ENCODE measurements at places on chromosomes 6 and 20.

- no peak for DNase-seq
- no peak overlapping the region for H3K27ac ChIP-seq
- no peak overlapping the region for H3K4me3 ChIP-seq
- no peaks in the 10 kb centered on the region for H3K27me3 ChIP-seq
- no peaks in the 10 kb centered on the region for H3K36me3 ChIP-seq
Measured at GRCh38 chr20:61830241-61830930, 235.3 kb downstream of the TAF4 start.

GRCh38 chr6:89471287-89471867, 38.4 kb downstream of the ANKRD6 start:
- H3K27ac ChIP-seq: no peak overlapping the region
- DNase-seq: no peak
- H3K36me3 ChIP-seq: no peaks in the 10 kb centered on the region
- H3K27me3 ChIP-seq: no peaks in the 10 kb centered on the region
- no peaks in the 10 kb centered on the region for H3K4me1 ChIP-seq

DNA sequence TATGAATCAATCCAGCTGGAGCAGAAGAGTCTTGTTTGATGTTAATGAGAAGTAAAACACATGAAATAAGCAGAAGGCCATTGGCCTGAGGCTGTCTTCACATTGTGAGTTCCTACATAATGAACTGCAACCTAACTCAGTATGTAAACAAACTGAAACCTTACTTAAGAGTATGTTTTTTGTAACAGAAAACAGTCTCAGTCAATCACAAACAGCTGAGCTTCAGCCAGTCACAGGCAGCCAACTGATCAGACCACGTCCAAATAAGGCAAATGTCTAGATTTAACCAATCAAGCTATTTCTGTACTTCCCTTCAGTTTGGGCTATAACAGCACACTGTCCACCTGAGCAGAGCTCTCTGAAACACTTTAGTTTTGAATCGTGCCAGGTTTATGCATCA, 234.7 kb downstream of the TRDN start:
- H3K4me3 ChIP-seq: no peak overlapping the region
- no peaks in the 10 kb centered on the region for H3K36me3 ChIP-seq
- no peak overlapping the region for H3K27ac ChIP-seq
- H3K27me3 ChIP-seq: no peaks in the 10 kb centered on the region
- no peaks in the 10 kb centered on the region for H3K4me1 ChIP-seq

DNA sequence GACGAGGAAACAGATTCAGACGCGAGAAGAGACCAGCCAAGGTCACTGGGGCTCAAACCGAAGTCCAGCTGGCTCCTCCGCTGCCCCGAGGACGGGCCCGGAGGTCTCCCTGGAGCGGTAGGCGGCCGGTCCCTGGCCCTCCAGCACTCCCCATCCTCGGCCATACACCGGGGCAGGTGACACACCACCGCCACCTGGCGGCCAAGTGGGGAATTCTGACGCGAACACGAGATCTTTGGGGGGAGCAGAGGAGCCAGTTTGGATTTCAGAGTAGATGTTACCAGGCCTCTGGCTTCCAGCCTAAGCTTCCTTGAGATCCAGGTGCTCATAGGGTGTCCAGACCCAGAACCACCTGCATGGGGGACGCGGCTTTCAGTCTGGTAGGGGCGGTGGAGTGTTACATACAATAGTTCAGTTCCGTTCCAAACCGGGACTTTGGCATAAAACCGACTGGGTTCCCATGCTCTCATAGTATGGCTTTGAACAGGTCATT, 16.1 kb downstream of the BPIFB1 start:
- H3K4me3 ChIP-seq: no peak overlapping the region
- no peaks in the 10 kb centered on the region for H3K4me1 ChIP-seq
- no peaks in the 10 kb centered on the region for H3K36me3 ChIP-seq
- peaks cover 6% of the 10 kb centered on the region for H3K27me3 ChIP-seq

- DNase-seq: no peak
- peaks cover 5% of the 10 kb centered on the region for H3K4me1 ChIP-seq
- H3K36me3 ChIP-seq: no peaks in the 10 kb centered on the region
- no peak overlapping the region for H3K4me3 ChIP-seq
- no peaks in the 10 kb centered on the region for H3K27me3 ChIP-seq
Measured at GRCh38 chr6:140285471-140285870, 911.0 kb upstream of the CITED2 start.

GRCh38 chr6:5308066-5308465, 46.8 kb downstream of the FARS2 start:
- no peak overlapping the region for H3K27ac ChIP-seq
- no peaks in the 10 kb centered on the region for H3K36me3 ChIP-seq
- no peak overlapping the region for H3K4me3 ChIP-seq
- DNase-seq: no peak
- no peaks in the 10 kb centered on the region for H3K27me3 ChIP-seq
